ENCODE measurements at places on chromosomes 11 and 22. TPM values are rescaled to one million over a fixed set of nuclear protein-coding genes. Genes with fewer than 3 reads are reported as not detected.

- DNase-seq: no peak
These were observed 55.9 kb upstream of the NUP160 start for GRCh38 chr11:47904048-47904447.

DNA sequence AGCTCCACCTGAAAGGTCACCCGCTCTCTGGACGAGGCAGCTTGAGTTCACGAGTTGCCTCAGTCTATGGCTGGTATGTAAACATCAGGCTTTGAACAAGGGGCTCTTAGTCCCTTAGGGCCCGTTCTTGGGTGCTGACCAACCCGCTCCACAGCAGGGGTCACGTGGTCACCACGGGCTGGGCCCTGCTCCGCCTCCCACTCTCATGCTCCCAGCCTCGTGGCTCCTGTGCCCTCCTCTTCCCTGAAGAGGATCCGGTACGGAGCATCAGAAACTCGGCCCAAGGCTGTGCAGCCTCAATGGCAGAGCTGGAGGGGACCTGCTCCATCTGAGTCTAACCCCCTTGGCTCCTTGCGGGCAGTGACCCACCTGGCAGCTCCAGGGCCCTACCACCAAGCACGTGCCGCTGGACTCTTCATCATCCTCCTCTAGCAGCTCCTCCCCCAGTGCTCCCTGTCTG, 54.2 kb upstream of the TTLL12 start:
- no peak for DNase-seq

DNA sequence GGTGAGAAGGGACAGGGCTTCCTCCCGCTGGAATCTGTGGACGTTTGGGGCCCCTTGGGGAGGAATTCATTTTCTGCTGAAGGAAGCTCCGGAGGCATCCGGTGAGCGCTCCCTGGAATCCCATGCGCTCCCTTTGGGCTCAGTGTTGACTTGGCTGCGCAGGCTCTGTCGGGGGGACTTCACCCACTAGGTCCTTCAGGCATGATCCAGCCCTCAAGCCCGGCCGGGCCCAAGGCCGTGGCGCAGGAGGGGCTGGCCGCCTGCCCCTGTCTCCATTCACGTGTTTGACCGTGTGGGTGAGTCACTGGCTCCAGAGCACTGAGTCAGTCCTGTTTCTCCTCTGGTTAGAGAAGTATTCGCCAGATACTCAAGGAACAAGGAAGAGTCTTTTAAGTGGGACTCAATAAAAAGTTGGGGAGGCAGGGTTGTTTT, 1.4 kb downstream of the CTTN start:
- DNase-seq: peak; percentile 74

DNA sequence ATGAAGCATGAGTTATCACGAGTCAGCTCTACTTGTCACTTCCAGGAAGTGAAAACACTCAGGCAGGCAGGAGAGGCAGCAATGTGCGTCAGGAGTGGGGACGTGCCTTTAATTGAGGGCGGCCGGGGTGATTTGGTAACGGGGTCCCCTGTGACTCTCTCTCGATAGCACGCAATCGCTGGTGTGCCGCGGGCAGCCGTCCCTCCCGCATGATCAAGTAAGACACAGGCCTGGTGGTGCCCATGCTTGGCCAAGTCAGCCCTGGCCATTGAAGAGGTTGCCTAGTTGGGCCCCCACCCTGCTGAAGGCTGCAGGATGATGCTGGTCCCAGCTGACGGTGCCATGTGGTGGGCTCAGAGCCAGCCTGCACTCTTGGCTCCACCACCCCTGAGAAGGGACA, 29.7 kb downstream of the CACNG2 start:
- no peak for DNase-seq

DNA sequence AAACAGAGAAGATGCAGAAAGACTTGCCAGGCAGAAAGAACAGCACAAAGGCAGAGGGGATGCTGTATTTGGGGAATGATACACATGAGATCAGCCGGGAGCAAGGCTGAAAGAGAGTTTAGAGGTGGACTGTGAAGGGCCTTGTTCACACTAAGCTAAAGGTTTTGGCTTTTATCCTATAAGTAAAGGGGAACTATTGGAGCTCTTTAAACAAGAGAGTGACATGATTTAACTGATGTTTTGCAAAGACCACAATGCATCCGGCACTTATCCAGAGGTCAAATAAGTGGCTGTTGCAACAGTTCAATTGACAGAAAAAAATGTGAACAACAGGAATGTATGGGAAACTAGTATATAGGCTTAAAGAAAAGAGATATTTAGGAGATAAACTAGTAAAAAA, 64.7 kb upstream of the RRAS2 start:
- DNase-seq: no peak

DNA sequence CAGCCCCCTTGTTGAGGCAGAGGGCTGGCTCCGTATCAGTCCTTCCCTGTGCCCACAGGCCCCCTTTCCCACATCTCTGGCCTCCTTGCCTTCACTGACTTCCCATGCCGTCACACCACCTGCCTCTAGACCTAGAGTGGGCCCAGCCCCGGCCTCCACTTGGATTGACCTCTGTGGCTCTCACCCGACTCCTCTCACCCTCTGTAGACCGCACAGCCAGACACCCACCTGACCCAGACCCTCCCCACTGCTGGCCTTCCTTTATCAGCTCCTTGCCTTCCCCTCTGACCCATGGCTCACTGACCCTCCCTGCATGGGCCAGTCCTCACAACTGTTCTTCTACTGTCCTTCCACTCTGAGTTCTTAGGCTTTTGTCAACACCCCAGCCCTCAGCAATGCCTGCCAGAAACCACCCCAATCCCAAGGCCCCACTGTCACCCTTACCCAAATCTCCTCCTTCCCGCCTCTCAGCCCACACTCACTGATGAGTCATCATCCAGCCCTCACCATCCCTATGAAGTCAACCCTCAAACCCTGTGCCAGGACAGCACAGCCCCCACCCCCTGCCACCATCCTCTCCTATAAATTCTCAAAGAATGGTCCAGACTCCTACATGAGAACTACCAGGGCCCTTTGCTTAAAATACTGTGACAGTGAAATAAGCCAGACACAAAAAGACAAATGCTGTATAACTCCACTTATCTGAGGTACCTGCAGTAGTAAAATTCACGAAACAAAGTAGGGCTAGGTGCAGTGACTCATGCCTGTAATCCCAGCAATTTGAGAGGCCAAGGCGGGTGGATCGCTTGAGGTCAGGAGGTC, 53.4 kb downstream of the SCGB1A1 start:
- no peak for DNase-seq

DNA sequence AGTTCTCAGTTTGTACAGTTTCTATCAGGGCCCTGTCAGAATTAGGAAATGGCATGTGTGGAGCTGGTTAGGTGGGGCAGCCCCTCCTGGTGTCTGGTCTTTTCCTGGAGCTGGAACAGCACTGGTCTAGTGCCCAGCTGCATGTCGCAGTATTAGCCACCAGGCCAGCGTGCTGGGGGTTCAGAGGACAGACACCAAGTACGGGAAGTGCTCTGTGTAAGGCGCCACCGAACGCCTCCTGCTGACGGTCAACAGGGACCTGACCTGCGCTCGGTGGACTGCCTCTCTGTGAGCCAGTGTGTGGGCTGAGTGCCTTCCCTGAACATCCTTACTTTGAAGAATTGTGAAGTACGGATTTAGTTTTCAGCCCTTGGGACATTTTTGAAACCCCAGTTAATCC, 33.9 kb downstream of the AP2A2 start:
- no peak for DNase-seq

DNA sequence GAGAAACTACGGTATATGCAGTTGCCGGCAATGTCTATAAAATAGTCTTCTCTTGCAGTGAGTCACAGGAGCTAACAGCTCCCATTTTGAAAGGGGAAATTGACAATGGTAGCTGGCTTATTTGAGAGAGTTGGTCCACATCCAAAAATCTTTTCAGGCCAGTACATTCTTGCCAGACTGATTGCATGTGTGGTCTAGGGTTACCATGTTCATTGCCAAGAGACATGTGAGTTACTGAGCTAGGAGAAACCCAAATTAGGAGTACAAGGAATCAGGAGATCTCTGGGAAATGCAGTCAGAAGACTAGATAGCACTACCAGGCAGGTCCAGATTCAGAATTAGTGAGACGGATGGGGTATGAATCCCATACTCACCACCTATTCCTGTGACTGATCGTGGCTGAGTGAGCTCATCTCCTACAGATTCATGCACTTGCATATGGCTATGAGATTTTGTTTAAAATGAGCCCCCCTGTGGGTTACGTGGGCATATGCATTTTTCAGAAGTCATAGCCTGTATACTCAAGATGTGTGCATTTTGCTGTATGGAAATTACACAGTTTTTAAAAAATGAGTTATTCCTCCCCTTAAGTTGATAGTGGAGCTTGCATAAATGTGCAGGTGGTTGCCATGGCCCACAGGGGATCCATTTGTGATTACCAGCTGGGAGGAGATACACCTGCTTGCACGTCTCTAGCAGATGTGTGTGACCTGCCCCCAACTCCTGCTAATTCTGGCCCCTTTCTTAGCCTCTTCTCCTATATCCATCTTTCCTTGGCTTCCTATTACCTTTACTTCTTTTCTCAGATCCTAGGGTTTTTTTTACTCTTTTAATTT, 102.7 kb downstream of the COMMD9 start:
- no peak for DNase-seq

- peak; percentile 65 for DNase-seq
These were observed 749 bp upstream of the BEST1 start for GRCh38 chr11:61949169-61950034.

GRCh38 chr11:102391549-102392237, 44.7 kb downstream of the BIRC2 start:
- DNase-seq: no peak

GRCh38 chr11:64007160-64007628, 21.0 kb downstream of the OTUB1 start:
- DNase-seq: no peak

GRCh38 chr22:17269607-17270261, 50.5 kb upstream of the ADA2 start:
- DNase-seq: no peak

DNA sequence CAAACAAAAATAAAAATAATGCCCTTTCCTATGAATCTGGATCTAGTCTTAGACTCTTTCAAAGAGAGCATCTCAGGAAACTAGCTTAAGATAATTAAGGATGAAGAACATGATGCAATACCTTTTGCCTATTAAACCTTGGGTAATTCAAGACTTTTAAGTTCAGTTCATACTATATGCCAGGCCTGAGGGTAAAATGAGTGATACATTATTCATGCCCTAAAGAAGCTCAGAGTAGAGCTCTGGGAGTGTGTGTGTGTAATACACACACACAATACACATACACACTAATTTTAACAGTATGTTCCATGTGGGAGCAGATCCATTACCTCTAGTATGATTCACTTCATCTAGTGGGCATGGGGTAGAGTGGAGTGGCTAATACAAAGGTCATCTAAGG, 651.4 kb upstream of the CHORDC1 start:
- no peak for DNase-seq

The MMP12 gene
- not detected for total RNA-seq

The OR52I1 gene
- not detected for total RNA-seq

The OR51S1 gene
- total RNA-seq: not detected

The KDM4E gene
- total RNA-seq: not detected

Measured in heart right ventricle (tissue), 16 donors.